ENCODE measurements at places on chromosomes 6 and 20.

GRCh38 chr20:63653974-63654668 is 897 bp upstream of the STMN3 start:
- no peak for DNase-seq

DNA sequence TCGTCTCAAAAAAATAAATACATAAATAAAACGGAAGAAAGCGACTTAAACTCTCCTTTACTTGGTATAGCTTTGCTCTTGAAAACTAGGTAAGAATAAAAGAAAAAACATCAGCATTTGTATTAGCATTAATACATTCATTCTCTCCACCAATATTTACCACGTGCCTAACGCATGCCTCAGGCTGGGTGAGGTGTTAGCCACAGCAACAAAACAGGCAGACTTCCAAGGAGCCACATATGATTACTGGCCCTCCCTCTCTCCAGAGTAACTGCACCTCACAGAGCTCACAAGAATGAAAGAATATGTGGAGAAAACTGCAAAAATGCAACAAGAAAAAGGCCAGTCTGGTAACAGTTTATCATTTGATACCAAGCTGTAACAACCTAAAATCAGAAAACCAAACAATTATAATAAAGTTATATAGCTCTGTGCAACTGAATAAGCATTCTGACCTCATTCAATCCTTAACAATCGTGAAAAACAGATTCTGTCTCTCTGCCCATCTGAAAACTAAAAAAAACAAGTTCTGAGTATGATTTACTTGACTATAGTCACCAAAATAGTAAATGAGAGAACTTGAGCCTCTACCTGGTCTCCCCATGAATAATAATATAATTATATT is 5.2 kb downstream of the NAPB start:
- DNase-seq = no peak

DNA sequence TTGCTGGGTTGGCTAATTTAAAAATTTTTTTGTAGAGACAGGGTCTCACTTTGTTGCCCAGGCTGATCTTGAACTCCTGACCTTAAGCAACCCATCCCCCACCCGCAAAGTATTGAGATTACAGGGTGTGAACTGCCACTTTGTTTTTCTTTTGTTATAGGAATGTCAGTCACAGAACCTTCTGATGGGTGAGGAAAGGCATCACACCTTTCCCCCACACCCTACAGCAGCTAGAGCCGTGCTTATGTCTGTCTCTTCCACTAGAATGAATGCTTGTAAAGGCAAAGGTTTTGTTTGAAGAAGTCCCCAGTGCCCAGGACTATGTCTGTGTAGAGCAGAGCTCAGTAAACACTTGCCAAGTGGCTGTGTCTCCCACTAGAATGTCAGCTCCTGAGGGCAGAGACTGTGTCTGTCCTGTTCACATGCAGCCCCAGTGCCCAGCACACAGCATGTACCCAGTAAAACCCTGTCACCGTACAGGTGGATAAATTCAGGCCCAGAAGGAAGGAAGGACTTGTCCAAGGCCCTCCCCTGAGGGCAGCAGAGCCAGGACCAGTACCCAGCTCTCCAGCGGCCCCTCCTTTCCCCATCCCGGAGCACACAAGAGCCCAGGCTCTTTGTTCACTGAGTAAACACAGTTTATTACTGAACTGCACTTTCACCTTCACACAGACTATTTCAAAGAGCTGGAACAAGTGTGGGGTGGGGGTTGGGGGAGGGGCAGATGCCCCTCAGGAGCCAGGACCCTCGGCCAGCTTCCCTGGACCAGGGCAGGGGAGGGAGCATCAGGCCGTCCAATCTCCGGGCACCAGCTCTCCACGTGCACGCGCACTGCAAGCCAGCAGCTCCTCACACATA is 26.4 kb downstream of the COX4I2 start:
- no peak for DNase-seq

GRCh38 chr6:160955508-160956295 is 35.9 kb upstream of the MAP3K4 start:
- no peak for DNase-seq

DNA sequence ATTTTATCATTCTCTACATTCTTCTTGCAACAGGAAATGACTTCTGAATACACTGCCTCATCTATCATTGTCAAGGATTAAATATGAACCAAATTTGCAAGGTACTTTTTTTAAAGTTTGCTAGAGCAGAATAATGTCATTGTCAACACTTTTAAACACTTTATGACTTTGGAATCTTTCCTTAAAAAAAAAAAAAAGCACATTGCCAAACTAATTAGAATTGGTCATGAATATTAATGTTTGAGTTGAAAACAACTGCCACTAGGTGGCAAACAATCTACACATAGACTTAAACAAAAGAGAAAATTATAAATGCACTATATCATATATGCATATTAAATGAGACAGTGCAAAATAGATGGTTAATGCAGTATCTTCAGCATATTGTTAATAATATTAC is 32.5 kb upstream of the TMEM244 start:
- DNase-seq = peak; percentile 28

DNA sequence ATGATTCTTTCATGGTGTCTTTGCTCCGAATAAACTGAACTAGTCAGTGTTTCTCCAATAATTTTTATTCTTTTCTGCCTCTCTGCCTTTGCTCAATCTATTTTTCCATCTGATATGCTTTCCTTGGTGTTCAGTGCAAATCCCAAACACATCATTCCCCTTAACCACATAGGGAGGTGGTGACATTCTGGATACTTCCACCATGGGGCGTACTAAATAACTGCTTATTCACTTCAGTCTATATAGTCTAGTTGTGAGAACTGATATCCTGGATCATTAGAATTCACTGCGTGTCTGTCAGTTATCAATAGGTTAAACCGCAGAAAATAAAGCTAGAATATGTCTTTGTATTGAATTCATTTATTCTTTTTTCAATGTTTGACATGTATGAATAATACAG is 83.1 kb downstream of the KCNQ5 start:
- no peak for DNase-seq

- no peak for DNase-seq
Measured at GRCh38 chr20:44031781-44032582, 117.3 kb downstream of the TOX2 start.

GRCh38 chr20:12086359-12086758 is 168.7 kb downstream of the BTBD3 start:
- DNase-seq = no peak

- DNase-seq = no peak
Measured at GRCh38 chr6:155040154-155040553, 45.0 kb downstream of the TIAM2 start.

- no peak for DNase-seq
Measured at GRCh38 chr6:157716251-157716995, 106.6 kb upstream of the SNX9 start.

DNA sequence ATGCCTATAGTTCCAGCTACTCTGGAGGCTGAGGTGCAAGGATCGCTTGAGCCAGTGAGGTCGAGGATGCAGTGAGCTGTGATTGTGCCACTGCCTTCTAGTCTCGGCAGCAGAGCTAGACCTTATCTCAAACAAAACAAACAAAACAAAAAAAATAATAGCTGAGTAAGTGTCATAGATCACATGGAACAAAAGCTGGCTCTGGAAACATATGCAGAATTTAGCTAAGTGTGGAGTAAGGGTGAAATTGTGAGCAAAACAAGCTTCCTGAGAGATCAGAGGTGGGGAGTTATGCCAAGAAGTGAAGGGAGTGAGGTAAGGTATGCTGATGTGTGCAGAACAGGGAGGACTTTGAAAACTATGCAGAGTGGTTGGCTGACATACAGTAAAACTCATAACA is 18.7 kb downstream of the SGK1 start:
- no peak for DNase-seq

GRCh38 chr20:45010399-45010828 is 44.1 kb downstream of the STK4 start:
- DNase-seq = no peak

- DNase-seq = no peak
Measured at GRCh38 chr6:20340068-20340848, 61.4 kb upstream of the E2F3 start.

DNA sequence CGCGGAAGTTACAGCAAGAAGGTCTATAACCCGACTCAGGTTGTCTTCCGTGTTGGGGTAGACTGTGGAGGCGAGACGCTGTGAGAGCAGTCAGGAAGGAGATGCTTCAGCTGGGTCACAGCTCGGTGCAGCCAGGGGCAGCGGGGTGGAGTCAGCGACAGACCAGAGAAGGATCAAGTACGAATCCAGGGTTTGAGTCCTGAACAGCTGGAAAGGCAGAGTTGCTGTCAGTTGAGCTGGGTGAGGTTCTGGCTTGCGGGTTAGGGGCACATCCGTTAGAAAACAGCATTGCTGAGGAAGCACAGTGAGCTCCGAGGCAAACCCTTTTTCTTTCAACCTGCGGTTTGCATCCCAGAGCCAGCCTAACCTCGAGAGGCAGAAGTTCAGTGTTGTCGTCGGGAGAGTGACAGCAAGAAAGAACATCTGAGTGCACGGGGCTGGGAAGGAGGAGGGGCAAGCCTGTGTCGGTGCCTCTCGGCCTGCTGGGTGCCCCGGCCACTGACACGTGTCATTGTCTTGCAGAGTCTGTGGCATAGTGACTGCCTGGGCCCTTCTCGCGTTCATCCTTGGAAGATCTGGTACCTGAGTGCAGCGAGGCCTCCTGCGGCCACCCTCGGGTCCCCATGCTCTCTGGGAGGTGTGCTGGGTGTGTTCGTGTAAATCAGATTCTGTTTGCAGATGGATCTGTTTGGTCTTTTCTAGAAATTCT is 20.0 kb downstream of the PNLDC1 start:
- DNase-seq = peak; percentile 66

GRCh38 chr20:42190084-42190483 is 571.9 kb upstream of the CHD6 start:
- DNase-seq = no peak

DNA sequence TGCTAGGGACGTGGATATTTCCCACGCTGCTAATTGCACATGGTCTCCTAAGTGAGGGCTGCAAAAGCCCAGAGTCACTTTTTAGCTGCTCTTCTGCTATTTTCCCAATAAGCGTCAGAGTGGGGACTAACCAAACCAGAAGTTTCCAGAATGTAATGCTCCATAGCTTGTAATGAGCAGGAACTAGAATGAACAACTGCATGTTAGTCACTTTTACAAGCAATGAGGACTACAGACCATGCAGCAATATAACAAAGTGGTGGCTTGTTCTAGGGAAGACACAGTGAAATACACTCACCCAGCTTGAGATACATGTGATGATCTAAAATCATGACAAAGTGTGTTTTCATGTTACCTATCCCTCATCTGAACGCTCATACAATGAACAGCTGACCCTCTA is 314.1 kb upstream of the SGK1 start:
- DNase-seq = no peak

DNA sequence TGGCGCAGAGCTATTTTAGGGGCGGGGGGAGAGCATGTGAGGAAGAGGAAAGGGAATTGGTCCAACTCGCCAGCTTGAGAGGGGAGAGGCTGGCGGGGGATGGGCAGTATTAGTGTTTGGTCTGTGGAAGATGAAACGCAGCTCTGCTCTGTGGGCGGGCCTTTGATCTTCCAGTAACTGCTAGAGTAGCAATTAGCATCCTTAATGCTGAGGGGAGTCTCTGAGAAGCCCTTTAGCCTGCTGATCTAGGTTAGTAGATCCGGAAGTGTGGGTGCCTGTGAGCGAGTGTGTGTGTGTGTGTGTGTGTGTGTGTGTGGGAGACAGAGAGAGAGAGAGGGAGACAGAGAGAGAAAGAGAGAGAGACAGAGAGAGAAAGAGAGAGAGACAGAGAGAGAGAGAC is 117.2 kb upstream of the BACH2 start:
- peak; percentile 57 for DNase-seq

DNA sequence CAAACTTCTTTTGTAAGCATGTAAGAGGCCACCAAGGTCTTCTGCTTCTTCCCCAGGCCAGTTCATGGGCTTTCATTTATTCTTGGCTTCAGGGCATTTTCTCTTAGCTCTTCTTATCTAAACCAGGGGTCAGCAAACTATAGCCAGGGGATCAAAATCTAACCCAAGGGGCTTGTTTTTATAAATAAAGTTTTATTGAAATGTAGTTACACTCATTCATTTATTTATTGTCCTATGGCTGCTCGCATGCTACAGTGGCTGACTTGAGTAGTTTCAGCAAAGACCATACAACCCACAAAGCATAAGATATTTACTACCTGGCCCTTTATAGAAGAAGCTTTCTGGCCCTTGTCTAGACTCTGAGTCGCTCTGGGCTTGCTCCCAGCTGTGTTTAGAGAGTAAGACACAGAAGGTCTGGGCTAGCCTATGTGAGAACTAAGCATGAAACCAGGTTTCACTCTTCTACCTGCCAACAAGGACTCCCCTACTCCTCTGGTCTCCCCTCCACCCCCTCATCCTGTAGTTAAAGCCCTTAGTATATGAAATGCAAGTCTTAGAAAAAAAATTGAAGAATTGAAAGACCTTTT is 43.2 kb downstream of the KHDC1L start:
- no peak for DNase-seq

Data from GM20000 (cell line).